ENCODE measurements at places on chromosomes 5 and 9.

DNA sequence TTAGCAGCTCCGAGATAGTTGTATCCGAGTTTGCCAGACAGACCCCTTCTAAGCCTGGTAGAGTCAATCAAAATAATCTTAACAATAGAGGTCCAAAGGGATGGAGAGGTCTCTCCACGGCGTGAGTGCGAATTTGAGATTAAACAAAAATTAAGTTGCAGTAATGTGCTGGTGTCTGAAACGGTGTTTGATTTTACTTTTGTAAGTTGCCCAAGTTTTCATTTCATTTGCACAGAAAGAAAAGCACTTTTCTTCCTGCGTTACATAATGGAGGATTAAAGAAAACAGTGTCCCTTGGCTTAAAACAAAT lies 1.2 kb downstream of the IRX1 start:
- no peak for DNase-seq

DNA sequence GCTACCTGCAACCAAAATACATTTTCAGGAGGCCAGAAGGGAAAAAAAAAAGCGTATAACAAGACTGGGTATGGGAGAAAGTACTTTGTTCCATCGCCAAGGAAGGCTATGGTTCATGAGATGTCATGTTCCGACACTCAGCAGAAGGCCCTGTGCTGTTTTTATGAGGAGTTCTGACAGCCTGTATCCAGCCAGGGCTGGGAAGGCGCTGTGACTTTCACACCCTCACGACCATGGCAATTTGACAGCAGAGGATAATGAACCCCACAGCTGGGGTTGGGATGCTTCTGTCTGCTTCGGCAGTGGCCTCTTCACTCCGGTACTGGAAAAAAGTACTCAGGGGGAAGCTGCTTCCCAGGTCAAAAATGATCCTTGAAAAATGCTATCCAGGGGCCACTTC lies 154.4 kb downstream of the PRELID2 start:
- DNase-seq: no peak

DNA sequence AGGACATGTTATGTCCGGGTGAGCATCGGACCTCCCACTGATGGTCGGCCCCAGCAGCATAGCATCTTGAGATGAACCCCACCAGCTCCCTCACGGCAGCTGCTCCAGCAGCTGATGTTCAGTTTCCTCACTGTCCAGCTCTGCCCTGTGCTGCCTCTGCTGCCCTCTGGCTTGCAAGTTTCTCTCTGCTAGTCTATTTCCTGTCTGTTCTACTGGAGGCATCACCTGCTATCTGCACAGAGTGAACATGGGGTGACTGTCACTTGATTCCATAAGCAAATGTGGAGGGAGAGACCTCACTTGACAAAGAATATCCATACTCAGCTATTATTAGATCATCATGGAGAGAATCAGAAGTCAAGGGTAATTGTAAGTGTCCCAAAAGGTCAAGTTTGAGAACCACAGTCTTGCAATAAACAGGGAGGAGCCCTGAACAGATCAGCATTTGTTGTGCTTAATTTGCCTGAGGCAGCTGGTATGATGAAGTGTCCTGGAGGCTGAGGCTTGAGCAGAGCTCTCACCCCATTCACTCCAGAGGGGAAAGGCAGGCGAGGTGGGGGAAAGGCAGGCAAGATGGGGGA lies 702.8 kb downstream of the SEMA5A start:
- DNase-seq: no peak

DNA sequence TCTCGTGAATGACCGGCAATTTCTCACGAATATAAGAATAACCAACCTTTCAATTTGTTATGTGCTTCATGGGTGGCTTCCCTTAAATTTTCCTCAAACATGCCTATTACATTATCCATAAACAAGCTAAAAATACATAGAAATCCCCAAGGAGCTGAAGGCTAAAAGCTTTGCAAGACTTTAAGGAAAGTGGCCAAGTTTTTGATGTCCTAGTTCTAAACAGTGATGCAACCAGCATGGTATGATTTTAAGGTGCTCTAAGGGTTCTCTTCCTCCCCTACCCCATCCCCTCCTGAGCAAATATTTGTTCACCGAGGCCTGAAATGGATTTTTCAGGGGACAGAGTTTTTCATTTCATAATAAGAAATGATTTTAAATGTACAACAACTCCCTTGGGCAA lies 79.8 kb downstream of the RGS7BP start:
- DNase-seq: no peak

GRCh38 chr9:133120501-133121197 lies 391 bp downstream of the RALGDS start:
- DNase-seq: no peak

DNA sequence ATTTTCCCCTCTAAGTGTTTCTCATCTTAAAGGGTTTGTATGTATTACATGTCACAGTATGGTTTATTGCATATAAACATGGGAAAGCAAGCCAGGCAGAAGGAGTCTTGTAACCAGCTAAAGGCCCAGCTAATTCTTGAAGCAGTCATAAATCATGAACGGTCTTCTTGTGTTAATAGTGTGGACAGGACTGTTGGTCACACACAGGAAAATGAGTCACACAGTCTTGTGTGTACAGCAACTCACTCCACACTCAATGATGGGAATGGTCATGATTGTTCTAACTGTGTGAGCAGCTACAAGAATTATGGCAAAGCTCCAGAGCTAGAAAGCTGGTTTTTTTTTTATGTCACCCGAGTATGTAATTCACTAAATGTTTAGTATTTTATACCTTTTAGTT lies 123.9 kb downstream of the GHR start:
- DNase-seq: no peak

GRCh38 chr5:116564756-116565490 lies 9.7 kb downstream of the SEMA6A start:
- no peak for DNase-seq

- peak; percentile 20 for DNase-seq
Measured at GRCh38 chr9:109118808-109119438, 824 bp downstream of the TMEM245 start.

DNA sequence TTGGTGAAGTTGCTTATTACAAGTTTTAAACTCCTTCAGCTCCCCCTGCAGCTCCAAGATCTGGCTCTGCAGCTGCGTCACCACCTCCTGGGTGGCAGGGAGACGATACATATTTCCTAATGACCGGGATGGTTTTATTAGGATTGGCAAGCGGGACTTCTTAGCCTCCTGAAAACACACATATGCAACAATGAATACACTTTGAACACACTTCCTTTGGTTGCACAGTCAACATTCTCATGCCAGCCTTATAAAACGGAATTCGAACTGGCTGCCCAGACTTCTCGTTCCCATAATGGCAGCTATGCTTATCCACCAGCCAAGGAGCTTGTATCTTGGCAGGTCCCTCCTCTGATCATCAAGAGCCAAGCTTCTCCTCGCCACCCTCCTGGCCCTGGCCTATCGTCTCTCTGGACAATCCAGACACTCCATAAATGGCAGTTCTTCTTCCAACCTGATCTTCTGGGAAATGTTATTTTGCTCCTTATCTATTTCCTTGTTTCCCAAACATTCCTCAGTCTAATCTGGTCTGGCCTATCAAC lies 131.9 kb downstream of the CDK5RAP2 start:
- DNase-seq: no peak

GRCh38 chr9:6079386-6079785 lies 64.0 kb upstream of the RANBP6 start:
- DNase-seq: no peak

All from stimulated activated naive CD8-positive, alpha-beta T cell treated with anti-CD3 and anti-CD28 coated beads, Interleukin-15, Interleukin-2, amounts not matched to agents 100 U/mL and 50 U/mL, for 24 hours (primary cell).